GM04503 (cell line): ENCODE measurements at places on chromosomes 4 and X.

DNA sequence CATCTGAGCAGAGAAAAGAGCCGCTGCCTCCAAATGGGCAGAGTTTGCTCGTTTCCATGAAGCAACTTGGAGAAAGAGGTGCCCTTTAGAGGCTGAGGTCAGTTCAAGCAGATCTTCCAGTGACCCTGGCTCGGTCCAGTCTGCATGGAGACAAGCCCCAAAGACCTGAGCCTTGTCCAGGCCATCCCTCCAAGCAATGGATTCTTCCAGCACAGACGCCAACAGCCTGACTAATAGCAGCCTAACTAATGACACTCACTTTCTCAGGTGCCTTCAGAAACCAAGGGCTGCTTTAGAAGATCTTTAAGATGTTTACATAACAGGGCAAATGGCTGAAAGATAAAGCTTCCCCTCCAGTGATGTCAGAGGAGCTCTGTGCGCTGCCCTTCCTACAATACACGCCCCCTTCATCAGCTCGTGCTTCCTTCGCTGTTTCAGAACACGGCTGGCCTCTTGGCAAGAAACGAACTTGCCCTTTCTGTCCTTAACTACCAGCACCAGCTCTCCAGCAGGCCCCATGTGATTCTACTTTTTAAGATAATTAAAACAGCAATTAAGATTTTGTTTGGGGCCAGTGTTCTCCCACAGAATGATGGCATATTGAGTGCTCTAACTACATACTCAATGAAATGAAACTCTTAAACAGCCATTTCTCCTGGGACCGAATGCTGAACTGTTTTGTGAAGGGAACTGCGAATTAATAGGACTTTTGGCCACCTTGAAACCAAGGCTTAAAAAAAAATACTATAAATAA is 119.0 kb downstream of the GPR143 start:
- no peak for DNase-seq

DNA sequence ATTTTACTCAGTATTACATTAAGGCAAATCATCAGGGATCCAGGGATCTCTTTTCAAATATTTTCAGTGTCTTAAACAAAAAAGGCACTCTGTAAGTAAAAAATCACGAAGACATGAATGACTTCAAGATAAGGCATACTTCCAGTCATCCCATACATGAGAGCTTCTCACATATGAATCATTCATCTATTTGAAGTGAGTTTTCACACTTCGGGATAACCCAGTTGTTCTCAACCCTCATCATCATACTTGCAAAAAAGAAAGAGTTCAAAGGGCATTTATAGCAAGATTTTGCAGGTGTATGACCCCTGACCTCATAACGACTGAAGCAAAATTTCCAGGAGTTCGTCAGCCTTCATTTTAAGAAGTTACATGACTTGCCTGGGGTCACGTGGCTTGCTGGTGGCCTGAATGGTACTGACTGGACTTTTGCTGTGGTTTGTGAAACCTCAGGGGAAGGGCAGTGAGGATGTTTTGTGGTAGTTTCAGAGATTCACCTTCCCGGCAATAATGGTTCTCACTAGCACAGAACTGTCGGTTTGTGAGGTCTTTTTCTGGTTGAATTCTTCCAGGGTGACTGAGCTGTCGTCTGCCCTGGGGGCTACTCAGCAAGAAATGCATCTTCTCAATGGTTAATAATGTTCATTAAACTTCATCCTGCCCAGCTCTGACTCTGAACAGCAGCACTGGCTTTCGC is 115.8 kb upstream of the SHISA3 start:
- no peak for DNase-seq

DNA sequence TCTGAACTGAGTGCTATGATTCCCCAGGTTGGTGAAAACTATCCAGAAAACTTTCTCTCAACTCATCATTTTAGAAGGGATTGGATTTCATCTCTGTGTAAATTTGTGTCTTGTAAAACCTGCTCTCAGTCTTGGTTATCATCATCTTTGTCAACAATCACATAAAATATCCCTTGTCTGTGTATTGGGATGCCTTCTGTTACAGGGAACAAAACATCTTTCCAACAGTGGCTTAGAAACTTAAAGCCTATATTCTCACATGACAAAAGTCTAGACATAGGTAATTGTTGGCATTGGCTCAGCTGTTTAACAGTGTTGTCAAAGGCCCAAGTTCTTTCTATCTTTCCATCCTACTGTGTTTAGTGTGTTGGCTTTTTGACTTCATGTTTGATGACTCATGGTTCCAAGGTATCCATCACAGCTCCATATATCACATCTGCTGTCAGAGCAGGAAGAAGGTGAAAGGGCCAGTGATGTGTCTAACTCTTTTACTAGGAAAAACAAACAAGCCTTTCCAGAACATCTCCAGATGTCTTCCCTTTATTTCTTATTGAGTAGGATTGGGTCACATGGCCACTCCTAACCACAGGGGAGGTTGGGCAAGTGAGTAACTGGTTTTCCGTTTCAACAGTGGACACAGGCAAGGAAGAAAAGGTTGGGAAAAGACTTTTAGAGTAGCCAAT is 65.0 kb downstream of the PHEX start:
- no peak for DNase-seq

DNA sequence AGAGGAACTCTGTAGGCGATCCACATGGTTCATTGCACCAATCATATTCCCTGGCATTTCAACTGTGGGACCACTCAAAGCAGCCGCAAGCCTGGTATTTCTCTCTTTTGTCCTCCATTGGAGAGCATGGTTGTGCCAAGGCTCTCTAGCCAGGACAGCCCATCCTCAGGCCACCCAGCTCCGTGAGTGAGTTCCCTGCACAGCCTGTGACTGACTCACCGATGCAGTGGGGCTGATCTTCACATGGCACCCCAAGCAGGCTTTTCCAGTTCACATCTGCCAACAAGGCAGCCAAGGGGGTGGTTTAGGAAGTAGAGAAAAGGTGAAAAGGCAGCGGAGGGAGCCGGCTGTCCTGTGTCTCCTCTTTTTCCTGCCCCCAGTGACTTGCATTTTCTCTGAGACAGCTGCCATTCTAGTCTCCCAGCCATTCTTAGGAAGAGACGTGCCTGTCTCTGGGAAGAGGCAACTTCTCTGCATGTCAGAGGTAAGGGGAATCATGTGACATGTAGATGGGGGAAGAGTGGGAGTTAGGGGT is 69.2 kb downstream of the MID1IP1 start:
- no peak for DNase-seq

GRCh38 chr4:139668036-139668435 is 2.4 kb downstream of the MGST2 start:
- DNase-seq: no peak

GRCh38 chrX:136671006-136671610 is 23.1 kb downstream of the CD40LG start:
- no peak for DNase-seq

DNA sequence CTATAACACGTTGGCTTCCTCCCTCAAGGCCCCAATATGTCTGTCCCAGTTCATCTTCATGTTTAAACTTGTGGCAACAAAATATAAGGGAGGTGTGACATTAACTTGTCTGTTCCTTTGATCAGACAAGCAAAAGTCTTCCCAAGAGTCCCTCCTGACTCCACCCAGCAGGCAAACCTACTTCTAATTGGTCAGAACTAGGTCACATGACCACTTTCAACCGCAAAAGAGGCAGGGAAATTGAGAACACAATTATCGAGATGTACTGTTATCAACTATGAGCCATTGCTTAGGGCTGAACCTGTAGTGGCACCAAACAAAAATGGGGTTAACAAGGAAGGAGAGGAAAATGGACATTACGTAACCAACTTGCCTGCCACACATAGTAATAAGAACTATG is 246.8 kb upstream of the TET2 start:
- no peak for DNase-seq

DNA sequence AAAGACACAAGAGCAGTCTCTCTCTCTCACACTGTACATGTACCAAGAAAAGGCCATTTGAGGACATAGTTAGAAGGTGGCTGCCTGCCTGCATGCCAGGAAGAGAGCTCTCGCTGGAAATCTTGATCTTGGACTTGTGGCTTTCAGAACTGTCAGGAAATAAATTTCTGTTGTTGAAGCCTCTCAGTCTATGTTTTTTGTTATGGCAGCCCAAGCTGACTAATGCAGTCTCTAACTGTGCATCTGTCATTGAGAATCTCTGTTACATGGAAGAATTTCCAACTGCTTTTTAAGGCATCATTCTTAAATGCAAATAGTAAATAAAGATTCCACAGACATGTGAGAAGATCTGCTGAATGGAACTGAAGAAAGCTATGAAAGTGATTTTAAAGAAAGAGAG is 198.3 kb downstream of the PCDH10 start:
- DNase-seq: no peak

- peak; percentile 88 for DNase-seq
These were observed 557.3 kb upstream of the TENM3 start for GRCh38 chr4:181685911-181686310.

DNA sequence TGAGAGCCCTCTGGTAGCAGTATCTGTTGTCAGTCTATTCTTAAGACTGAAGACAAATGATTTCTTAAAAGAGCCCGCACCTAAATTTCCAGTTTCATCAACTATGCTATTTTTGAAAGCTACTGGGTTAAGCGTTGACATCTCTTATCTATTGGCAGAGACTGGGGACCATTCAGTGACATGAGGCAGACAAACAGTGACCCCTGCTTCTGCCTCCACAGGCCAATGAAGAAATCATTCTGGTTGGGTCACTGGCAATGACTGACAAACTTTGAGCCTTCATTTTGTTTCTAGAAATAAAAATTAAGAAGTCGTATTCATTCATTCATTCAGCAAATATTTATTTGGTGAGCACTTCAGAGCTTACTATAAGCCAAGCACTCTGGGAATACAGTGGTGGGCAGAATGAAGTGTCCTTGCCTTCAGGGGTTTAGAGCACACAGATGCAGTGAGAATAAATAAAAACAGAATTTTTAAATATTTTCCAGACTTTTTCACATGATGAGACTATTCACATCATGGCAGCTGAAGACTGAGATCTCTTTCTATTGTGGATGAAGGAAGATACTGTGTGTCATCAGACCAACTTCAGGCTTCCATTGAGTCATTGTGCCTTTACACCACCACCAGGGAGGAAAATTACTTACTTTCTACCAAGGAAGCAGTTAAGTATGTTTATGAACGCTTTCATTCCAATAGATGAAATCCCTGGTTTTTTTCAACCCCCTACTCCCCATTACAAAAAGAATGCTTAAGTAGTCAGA is 36.0 kb downstream of the SORBS2 start:
- no peak for DNase-seq

DNA sequence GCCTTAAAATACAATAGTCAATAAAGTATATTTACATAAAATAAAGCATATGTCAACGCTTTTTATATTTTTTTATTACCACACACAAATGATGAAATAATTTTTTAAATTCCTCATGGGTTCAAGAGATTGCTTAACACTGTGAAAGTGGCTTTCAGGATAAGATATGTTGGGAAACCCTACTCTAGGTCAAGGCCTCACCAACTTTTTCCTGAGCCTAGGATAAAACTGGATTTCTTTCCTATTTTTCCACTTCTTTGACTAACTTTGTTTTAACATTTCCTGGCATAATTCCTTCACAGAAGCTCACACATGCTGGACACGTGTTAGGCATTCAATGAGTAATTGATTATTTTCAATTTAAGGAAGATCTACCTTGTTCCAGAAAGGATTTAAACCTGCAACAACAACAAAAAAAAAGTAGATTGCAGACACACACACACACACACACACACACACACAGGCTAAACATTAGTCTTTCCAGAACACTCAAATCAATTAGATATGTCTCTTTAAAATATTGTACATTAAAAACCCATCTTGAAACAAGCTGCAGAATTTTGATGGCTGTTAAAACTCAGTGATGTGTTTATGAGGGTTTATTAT is 9.1 kb downstream of the KLB start:
- no peak for DNase-seq

- no peak for DNase-seq
These were observed 14.1 kb downstream of the CXCL1 start for GRCh38 chr4:73883306-73883705.
